ENCODE measurements at places on chromosomes 2 and 18.

DNA sequence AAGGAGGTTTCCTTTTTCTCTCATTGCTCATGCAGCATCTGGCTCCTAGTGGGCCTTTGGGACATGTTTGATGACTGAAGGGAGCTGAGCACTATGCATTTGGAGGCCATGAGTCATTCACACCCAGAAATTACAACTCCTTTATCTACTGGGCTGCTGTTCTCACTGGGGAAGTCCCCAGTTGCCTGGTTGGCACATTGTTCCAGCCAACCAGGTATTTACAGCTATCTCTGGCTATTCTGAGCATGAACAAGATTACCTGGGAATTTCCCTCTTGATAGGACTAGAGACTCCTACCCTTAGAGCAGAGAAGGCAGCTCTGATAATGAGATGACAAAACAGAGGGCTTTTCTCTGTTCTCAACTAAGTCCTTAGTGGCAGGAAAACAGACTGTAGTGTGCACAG, 206.5 kb downstream of the SETBP1 start:
- peak; percentile 95 for ATAC-seq

DNA sequence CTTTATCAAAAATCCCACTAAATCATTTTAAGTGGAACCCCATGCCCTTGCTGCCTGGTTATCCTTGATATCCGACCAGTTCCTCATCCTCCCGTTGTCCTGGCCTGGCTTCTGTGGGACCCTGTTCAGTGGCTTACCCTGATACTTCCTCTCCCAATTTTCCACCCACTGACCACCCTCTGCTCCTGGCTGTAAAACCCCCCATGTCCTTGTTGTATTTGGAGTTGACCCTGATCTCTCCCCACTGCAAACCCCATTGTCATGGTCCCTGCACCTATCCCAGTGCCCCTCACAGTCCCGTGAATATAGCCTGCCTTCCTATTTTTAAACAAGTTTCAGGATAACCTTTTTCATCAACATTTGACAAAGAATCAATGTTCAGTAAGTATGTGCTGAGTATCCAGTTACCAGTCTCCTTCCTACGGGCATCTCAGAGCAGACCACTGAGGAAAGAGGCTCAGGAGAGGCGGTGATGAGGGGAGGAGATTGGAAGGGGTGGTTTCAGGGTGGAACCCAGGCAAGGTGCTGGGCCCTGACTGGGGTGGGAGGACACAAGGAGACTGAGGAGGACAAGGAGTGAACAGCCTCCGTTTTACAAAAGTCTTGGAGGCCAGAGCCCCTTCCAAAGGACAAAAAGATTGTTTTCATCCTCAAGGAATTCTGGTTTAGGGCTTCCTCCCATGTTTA, 131.8 kb downstream of the PXDN start:
- ATAC-seq = no peak

GRCh38 chr2:233060980-233061590, 943 bp downstream of the INPP5D start:
- no peak for ATAC-seq

DNA sequence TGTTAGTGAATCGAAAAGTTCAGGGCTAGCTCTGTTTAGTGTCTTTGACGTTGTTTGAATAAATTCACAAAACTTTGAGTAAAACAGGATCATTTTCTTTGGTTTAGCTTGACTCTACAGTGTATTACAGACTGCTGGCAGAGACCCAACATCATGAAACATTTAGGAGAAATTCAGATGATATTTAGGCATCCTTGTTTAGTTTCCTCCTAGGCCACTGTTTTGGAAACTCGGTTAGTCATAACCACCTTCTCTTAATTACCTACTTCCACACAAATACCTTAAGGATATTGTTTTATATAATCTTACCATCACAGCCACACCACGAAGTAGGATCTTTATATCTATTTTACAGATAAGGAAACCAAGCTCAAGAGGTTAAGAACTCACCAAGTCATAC, 7.8 kb downstream of the LIMS1 start:
- ATAC-seq = no peak

DNA sequence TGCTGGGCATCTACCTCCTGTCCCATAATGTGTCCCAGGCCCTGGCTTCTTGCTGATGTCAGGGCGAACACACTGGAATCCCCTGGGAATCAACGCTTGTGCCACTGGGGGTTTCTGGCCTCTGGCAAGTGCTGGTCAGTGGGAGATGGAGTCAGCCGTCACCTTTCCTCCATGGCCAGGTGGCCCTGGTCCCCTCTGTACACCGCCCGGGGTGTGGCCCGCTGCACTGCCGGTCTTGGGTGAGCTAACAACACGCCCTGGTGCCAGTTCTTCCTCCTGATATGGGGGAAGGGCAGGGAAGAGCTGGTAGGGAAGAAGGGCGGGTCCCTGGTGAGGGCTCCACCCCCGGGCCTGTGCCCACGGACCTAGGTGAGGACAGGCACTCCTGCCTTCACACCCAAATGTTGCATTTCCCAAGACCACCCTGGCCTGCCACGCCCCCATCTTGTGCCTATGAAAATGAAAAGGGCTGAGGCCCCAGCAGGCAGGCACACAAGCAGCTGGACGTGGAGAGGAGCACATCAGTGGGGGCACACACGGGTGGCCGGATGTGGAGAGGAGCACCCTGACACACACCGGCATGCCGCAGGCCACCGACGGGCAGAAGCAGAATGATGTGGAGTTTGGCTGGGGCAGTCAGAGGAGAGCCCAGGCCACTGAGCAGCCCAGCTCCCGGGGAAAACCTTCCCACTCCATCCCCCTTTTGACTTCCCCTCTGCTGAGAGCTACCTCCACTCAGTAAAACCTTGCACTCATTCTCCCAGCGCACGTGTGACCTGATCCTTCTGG, 140.5 kb downstream of the ASB1 start:
- no peak for ATAC-seq

- ATAC-seq = no peak
Measured at GRCh38 chr2:54632733-54633692, 90.4 kb upstream of the EML6 start.

DNA sequence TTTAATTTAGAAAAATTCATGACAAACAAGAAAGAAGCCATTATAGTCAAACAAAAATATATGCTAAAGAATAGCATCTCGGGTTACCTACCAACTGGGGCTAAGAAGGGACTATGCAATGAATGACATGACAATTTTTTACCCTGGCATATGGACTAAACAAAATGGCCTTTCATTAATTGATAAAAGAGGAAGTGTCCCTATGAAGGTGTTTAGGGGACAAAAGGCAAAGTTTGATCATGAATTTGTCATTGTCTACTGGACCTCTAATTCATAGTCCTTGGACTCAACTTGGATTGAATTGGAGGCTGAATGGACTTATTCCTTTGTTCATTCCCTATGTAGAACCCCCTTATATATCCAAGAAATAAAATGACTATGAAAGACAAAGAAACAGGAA, 12.7 kb downstream of the MAIP1 start:
- ATAC-seq = no peak

GRCh38 chr18:62497190-62497772, 25.5 kb upstream of the ZCCHC2 start:
- no peak for ATAC-seq

GRCh38 chr18:48486754-48487153, 52.1 kb upstream of the CTIF start:
- no peak for ATAC-seq

GRCh38 chr2:44774826-44775492, 166.5 kb upstream of the SIX3 start:
- ATAC-seq = no peak

- no peak for ATAC-seq
Measured at GRCh38 chr18:11999429-11999828, 18.1 kb downstream of the IMPA2 start.

DNA sequence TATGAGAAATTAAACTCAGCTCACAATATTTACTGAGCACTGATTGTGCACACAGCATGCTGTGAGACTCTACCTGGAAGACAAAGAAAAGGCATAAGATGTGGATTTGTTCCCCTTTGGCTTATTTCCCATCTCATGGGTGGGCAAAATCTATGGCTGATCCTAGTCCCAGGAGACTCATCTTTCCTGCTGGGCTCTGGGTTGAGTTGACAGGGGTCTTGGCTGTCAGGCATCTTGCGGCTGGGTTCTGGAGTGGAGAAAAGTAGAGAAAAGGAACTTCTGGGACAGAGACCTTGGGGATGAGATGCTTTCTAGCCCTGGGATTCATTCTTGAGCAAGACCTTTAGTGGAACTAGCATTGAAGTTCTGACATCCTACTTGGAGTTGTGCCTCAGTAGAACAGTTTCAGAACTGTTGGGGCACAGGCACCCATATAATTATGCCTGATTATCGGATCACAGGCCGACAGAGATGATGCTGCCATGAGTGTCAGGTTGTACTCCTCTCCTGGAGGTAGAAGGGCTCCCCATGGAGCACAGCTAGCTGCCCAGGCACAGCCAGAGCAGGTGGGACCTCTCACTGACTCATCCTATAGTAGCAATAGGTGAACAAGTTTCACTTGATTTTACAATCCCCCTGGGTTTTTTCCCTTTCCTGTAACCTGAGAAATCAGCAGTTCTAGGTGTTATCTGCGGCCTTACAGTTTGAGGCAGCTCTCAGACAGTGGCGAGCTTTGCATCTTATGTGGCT, 260.9 kb downstream of the CYRIA start:
- no peak for ATAC-seq

DNA sequence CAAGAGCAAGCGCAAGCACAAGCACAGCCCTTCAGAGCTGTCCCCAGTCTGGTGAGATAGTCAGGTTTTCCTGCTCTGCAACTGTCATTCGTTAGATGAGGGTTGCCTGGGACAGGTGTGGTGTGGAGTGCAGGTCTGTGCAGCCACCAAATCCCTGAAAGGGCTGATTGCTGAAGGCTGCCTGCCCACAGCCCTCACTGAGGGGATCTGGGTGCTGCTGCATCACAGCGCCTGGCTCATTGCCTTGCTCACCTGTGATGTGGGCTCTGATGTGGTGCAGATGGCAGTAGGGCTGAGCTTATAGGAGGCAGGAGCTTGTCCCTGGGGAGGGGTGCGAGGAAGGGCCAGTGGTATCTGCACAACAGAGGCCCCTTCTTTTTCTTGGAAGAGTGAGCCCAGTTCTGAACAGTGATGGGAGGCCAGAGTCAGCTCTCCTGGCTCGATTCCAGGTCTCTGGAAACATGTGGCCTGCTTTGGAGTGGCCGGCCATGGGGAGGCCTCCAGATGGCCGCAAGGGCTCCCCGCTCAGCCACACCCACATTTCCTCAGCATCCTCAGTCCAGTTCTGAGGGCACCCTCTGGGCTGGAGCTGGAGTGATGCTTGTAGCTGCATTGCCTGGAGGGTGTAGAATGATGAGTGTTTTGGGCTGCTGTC, 11.4 kb downstream of the UBE2F start:
- ATAC-seq = no peak

GRCh38 chr2:152354909-152355308, 19.9 kb downstream of the FMNL2 start:
- peak; percentile 77 for ATAC-seq

DNA sequence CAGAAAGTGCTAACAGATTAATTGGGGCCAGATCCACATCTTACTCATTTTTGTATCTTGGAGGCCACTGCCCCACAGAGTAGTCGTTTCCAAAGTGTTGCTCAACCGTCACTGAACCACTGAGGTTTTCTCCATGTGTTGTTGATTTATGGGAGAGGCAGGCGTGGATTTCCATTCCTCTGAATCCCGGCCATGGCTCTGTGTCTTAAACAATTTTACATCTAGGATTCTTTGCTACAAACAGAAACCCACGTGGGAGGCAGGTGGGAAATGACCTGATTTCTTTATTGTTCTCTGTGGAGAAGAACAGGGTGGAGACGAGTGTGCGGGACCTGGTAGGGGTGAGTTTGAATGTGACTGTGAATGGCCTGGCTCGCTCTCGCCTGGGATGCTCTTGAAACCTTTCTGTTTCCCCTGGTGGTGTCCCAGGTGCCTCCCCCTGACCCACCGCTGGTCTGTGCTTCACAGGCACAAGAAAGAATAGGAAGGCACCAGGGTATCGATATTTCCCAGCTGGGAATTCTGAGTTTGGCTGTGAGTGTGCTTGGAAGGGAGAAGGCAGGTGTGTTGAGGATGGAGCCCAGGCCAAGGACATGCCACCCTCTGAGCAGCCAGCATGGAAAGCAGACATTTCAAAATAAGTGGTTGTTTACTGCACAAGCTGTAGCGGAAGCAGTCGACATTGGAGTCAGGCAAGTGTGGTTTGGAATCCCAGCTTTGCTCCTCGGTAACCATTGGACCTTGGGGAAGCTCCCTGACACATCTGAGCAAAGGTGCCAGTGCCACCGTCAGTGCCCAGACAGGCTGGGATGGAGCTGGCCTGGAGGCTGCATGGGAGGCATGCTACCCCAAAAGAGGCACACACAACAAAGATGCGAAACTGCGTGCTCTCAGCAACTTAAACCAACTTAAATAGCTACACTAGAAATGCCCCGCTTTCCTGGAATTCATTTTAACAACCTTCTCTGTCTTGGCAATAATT, 50.0 kb downstream of the LPIN1 start:
- no peak for ATAC-seq

DNA sequence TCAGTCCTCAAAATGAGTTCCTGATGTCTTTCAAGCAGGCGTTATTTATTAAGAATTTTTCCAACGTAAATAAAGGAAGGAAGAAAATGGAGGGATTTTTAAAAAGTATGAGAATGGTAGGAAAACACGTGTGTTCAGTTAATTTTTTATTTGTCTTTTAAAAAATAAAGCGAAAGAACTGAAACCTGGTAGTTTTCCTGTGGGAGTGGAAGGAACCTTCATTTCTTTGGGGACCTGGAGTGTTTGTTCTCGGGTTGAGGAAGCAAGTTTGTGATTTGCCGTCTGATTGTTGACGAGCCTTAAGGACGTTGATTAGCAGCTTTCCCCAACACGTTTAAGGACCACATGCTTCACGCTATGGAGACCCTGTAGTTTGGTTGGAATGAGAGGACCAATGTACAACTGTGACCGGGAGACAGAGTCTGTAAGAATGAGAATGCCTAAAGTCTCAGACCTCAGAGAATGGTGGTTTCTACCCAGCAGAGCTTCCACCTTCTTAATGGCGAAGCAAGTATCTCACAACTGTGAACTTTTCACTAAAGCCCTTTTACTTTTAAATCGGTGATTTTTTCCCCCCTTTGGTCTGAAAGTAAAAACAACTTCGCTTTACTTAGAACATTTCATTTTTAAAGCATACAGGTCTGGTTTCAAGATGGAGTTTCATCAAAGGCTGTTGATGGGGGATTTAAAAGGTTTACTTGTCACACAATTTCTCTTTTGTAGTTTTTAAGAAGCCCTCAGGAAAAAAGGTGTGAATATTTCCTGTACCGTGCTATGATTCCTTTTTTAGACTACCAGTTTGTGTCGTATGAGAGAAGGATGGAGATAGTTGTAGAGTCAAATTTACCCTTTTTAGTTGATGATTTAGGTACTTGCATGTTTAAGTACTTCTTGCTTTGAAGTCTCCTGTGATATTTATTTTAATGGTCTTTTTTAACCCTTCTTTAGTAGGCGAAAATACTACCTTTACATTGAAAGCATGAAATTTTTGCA, 1.4 kb downstream of the TTC39C start:
- ATAC-seq = no peak

DNA sequence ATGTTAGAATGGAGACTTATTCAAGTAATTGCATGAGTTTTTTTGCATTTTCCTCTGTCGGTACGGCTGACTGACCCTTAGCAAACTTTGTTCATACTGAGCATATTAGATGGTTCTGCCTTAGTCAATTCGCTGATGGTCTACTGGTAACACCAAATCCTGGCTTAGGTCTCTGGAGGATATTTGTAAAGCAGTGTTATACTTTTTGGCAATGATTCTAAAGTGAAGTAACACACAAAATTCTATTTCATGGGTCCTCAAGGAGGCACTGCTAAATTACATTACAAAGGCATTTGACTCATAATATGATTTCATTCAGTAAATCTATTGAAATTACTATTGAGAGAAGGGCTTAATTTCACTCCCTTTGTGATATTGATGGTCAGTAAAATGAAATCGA, 246.8 kb upstream of the RASGRP3 start:
- ATAC-seq = no peak

GRCh38 chr2:29776406-29776805, 145.0 kb downstream of the ALK start:
- ATAC-seq = no peak
